ENCODE measurements at places on chromosomes 2 and 18.

- DNase-seq, result peak; percentile 8
These were observed 62.1 kb upstream of the NOSTRIN start for GRCh38 chr2:168740360-168740759.

GRCh38 chr2:216188956-216189355 lies 79.8 kb downstream of the XRCC5 start:
- DNase-seq, result peak; percentile 63

- DNase-seq, result no peak
These were observed 292.3 kb downstream of the ALPK2 start for GRCh38 chr18:58336605-58337004.

GRCh38 chr2:47785986-47786385 lies 3.0 kb downstream of the MSH6 start:
- DNase-seq, result peak; percentile 27

- no peak for DNase-seq
These were observed 20.1 kb downstream of the ANXA4 start for GRCh38 chr2:69762025-69762424.

DNA sequence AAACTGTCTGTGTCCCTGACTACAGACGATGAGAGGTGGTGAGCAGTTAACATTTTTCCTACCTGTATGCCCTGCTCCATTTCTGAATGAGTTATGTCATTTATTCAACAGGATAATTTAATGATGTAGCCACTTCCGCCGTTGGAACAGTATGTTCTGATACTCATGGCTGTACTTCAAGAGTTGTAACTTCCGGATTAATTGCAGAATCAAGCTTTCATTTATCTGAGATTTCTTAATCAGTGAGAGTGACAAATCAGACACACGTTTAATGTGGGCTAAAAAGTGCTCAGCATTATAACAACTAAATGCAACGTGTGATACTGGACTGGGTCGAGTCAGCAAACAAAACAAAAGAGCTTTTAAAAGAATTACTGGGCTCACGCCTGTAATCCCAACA lies 107.7 kb downstream of the KCTD1 start:
- DNase-seq, result no peak

- peak; percentile 39 for DNase-seq
These were observed 825.7 kb downstream of the SUCLG1 start for GRCh38 chr2:83633423-83633822.

DNA sequence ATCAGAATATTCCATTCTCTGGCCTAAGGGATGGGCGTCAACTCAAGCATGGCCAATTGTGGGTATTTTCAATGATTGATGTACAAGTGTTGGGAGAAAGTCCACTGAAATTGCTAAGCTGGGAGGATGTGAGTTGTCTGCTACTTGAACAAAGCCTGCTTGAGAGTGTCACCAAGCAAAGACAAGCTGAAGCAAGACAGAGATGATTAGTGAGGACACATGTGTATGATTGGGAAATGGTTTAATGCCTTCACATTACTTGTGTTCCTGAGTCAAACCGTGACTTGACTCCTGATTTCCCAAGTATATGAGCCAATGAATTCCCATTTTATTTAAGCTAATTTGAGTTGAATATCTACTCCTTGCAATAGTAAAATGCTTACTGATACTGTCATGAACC lies 23.7 kb upstream of the NRP2 start:
- no peak for DNase-seq

GRCh38 chr2:107148055-107148454 lies 262.1 kb upstream of the ST6GAL2 start:
- no peak for DNase-seq

- DNase-seq, result peak; percentile 30
These were observed 144.4 kb downstream of the DYSF start for GRCh38 chr2:71597756-71598155.

- DNase-seq, result no peak
These were observed 14.2 kb downstream of the ATOH8 start for GRCh38 chr2:85767803-85768665.

DNA sequence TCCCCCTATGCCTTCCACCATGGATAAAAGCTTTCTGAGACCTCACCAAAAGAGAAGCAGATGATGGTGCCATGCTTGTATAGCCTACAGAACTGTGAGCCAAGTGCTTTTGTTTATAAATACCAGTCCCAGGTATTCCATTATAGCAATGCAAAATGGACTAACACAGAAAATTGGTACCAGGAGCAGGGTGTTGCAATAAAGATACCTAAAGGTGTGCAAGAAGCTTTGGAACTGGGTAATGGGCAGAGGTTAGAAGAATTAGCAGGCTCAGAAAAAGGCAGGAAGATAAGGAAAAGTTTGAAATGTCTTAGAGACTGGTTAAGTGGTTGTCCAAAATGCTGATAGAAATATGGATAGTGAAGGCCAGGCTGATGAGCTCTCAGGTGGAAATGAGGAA lies 16.3 kb upstream of the SCYGR2 start:
- no peak for DNase-seq

- DNase-seq, result peak; percentile 17
These were observed 859 bp upstream of the INO80D start for GRCh38 chr2:206086716-206087350.

- peak; percentile 62 for DNase-seq
These were observed 431 bp downstream of the FAM98A start for GRCh38 chr2:33598561-33599174.

- peak; percentile 22 for DNase-seq
These were observed 17.7 kb downstream of the MPP4 start for GRCh38 chr2:201680743-201681142.

DNA sequence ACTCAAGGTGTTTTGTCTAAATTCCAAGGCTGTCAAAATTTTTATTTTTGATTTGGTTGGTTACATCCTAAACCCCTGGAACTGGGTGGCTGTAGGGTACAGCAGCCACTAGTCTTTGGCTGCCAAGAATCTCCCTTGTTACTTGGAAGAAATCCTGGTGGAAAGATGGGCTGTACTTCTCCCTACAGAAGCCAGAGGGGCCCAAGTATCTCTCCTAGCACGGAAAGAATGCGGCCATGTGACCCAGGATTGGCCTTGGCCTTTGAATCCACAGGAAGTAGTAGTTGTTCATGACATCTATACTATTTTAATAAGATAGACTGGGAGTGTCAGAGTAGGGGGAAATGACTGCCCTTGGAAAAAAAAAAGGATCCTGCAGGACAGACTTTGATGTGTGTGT lies 54.4 kb upstream of the MYO3B start:
- DNase-seq, result peak; percentile 38

- peak; percentile 6 for DNase-seq
These were observed 397.7 kb downstream of the TRIB2 start for GRCh38 chr2:13114391-13114790.

DNA sequence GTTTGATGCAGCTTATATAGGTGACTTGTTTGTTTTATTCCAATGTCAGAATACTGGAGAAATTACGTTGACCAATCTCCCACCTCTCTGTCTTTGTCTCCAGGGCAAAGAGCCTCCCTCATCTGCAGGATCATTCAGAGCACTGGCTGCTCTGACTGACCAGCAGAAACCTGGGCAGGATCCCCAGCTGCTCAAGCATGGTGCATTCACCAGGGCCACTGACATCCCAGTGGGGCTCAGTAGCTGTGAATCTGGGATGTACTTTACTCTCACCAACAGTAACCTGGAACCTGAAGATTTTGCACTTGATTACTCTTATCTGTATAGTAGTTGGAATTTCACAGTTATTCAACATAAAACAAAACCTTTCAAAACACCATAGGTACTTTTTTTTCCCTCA lies 235.9 kb downstream of the ANKRD36 start:
- DNase-seq, result no peak

- DNase-seq, result no peak
These were observed 244.9 kb downstream of the HDAC4 start for GRCh38 chr2:239155806-239156480.

- DNase-seq, result no peak
These were observed 4.4 kb downstream of the ADCYAP1 start for GRCh38 chr18:908758-909724.

DNA sequence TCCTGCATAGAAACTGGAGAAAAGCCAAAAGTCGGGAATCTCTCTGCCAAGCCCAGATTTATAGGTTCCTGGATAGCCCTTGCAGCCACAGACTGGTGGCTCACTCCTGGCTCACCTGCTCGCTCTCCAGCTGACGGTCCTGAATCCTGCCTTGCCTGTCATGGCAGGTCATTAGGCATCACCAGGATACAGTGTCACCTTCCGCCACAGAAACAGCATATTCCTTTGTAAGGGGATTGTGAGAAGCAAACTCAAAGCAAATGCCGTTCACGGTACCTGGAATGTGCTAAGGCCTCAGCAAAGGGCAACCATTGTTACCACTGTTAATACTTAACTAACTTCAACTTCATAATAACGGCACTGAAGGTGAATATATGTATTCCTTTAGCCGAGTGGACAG lies 57.1 kb upstream of the GPR45 start:
- DNase-seq, result no peak

GRCh38 chr2:7572450-7572849 lies 655.2 kb downstream of the RNF144A start:
- no peak for DNase-seq

DNA sequence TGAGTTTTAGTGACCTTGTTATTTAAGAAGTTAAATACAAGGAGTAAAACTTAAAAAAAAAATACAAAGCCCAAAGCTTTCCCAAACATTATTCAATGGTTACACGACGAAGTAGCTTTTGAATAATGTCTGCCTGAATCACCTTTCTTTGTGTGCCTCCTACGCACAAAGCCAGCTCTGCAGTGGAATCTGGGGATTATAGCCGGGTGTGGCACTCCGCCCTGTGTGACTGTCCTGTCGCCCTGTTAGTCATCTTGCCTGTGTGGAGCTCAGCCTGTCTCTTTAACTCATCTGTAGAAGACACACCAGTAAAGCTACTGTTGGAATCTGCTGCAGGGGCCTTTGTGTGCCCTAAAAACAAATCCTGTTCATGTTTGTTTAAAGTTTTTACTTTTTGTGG lies 79.4 kb upstream of the TCF7L1 start:
- peak; percentile 48 for DNase-seq

- DNase-seq, result no peak
These were observed 35.7 kb upstream of the RAB1A start for GRCh38 chr2:65165558-65165957.

DNA sequence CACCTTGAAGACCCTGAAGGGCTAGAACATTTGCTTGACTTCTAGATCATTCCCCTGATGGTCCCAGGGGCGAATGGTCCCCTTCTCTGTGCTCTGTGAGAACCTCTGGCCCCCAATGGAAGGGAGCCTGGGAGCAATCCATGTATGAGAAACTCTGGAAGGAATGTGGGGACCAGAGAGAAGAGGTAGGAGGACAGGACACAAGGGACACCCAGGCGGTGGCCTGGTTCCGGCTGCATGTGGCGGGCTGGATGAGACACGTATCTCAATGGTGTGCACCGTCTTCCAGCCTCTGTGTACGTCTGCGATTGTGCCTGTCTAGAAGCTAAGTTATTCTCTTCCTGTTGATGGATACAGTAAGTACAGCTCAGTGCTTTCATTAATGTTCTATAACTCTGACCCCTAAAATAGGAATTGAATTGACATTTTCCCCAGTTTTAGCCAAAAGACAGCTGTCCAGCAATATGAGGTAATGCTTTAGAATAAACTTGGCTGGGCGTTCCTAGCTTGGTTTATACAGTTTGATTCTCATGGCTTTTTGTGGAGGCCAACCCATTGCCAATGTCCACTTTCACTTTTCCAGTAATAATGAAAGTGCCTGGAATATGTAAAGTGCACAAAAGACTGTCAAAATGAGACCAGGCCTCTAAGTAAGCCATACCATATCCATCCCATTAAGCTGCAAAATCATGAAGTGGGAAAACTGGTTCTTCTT lies 30.1 kb upstream of the COPS8 start:
- no peak for DNase-seq

DNA sequence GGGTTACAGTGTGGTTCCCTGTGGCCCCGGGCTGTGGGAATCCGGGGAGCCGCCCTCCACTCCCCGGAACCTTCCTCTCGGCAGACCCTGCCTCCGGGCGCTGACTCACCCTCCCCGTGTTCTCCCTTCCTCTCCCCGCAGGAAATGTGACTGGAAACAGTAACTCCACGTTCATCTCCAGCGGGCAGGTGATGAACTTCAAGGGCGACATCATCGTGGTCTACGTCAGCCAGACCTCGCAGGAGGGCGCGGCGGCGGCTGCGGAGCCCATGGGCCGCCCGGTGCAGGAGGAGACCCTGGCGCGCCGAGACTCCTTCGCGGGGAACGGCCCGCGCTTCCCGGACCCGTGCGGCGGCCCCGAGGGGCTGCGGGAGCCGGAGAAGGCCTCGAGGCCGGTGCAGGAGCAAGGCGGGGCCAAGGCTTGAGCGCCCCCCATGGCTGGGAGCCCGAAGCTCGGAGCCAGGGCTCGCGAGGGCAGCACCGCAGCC lies 59.5 kb downstream of the TNFRSF11A start:
- DNase-seq, result peak; percentile 21

GRCh38 chr2:143525402-143525860 lies 396.2 kb downstream of the ARHGAP15 start:
- no peak for DNase-seq

GRCh38 chr2:197704434-197705120 lies 592 bp upstream of the MARS2 start:
- no peak for DNase-seq

DNA sequence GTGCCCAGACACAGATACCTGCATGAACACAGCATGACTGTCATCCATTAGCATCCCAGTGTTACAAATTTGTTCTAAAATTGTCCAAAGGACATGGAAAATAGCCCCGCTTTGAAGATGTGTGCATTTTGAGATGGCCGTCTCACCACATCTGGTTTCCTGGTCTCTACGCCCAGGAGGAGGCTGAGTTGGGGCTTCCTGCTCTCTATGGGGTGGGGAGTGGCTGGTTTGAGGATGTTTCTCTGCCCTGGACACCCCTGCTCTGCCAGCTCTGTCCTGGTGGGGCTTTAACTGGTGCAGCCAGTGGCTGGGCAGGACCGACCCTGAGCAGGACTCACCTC lies 74.6 kb upstream of the SMAD7 start:
- no peak for DNase-seq

- DNase-seq, result no peak
These were observed 134.5 kb downstream of the PTRHD1 start for GRCh38 chr2:24658531-24659202.

GRCh38 chr2:241149675-241149924 lies 328 bp upstream of the PASK start:
- DNase-seq, result no peak

DNA sequence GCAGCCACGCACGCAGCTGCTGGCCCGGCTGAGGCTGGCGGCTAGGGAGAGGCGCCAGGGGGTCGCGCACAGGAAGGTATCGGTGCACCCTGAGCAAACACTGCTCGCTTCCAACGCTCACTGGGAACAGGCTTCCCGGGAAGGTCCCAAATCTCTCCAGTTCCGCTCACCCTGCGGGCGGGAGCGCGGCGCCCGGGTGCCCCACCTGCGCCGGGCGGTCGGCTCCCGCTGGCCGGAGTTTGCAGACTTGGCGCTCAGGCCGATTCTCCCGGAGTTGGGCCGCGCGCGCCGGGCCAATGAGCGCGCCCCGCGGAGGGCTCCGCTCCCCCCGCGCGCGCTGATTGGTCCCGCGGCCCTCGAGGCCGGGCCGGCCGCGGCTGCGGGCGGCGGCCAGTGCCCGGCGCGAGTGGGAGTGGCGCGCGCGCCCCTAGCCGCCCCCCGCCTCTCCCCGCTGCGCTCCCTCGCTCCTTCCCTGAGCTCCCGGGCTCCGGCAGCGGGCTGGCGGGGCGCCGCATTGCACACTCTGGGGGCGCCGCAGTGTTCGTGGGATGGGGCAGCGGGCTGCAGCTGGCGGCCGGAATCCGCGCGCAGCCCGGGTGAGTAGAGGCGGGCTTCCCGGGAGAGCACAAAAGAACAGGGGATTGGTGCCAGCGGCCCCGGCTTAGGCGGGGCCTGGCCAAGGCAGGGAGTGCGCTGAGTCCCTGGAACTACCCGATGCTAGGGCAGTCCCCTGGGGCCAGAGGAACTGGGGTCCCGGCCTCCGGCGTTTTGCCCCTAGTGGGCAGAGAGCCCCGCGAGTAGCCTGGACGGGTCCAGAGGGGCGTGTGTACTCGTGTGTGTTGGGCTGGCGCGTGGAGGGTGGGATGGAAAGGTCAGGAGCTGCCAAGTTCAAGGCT lies at the start of gene LYPD6:
Gene LYPD6 (plus strand): TSS at position 461 of the 896 bp plus-strand sequence. CDS start 107,122 bp downstream, outside the sequence.
- peak; percentile 85 for DNase-seq
